Cortex of kidney (tissue), 1 donor: ENCODE measurements at places on chromosomes 13 and 19.

DNA sequence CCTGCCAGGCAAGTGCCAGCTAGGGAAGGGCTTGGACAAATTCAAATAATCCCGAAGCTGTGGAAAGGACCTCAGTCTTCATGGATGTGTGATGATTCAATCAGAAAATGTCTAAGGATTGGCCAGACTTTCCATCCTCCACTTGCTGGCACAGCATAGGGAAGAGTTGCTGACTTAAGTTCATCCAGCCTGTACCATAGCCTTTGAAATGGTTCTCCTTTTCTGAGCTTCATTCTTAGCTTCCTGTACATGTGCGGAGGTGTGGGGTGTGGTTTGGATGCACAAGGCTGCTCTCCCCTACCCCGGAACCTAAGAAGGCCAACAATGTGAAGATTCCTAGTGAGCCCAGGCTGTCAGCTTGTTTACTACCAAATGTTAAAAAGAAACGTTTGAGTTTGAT, 959 bp upstream of the IGFL3 start:
- no peak for DNase-seq

DNA sequence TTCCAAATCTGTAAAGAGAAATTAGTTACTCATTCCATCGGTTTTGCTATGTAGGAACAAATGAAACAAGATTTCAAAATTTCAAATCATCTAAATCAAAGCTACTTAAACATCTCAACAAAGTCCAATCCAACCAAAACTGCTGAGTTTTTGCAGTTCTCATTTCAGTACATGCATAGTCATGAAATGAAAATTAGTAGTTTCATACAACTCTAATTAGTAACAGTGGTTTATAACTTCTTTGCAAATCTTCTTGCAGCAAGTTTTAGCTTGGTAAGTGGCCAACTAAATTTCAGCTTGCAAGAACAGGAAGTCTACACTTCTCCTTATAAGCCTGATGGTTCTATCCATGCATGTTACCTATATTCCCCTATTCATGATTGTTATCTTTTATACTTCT, 75.6 kb downstream of the SPRY2 start:
- DNase-seq = no peak

- DNase-seq = no peak
Observed at GRCh38 chr13:84433024-84433423, 550.8 kb upstream of the SLITRK1 start.

- DNase-seq = no peak
Observed at GRCh38 chr19:18119013-18119716, 21.6 kb downstream of the MAST3 start.

DNA sequence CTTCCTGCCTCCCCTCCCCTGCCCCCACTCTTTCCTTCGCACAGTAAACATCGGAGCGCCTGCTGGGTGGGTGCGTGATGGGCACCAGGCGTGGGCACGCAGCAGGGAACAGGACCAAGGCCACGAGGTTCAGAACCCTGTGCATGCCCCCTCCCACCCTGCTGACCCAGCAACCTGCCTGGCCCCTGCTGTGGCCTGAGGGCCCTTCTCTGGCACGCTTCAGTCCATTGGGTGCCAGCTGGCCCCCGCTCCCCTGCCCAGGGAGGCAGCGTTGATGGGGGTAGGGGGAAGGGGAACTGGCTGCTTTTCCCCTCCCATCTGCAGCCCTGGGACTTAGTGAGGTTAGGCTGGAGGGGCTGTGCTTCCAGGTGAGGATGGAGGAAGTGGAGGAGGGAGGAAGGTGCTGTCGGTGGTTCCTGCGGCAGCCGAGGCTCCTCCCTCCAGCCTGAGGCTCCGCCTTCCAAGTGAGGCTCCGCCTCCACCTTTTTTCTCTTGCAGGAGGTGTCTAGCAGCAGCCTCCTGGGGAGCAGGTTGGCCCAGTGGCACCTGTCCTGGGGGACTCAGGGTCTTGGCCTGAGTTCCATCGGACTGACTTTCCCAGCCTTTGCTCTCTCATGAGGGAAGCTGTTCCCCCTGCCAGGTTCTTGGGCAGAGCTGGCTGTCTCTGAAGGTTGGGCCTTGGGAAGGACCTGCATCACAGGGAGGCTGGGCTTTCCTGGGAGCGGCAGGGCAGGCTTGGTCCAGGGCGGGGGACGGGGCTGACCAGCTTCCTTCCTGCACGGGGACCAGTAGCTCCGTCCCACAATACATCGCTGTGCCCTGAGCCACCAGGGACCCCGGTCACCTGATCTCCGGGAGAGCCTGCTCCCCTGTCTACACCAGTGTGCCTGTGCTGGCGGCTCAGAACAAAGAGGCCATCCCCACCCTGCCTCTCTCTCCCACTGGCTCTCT, 7.3 kb downstream of the PIAS4 start:
- no peak for DNase-seq

DNA sequence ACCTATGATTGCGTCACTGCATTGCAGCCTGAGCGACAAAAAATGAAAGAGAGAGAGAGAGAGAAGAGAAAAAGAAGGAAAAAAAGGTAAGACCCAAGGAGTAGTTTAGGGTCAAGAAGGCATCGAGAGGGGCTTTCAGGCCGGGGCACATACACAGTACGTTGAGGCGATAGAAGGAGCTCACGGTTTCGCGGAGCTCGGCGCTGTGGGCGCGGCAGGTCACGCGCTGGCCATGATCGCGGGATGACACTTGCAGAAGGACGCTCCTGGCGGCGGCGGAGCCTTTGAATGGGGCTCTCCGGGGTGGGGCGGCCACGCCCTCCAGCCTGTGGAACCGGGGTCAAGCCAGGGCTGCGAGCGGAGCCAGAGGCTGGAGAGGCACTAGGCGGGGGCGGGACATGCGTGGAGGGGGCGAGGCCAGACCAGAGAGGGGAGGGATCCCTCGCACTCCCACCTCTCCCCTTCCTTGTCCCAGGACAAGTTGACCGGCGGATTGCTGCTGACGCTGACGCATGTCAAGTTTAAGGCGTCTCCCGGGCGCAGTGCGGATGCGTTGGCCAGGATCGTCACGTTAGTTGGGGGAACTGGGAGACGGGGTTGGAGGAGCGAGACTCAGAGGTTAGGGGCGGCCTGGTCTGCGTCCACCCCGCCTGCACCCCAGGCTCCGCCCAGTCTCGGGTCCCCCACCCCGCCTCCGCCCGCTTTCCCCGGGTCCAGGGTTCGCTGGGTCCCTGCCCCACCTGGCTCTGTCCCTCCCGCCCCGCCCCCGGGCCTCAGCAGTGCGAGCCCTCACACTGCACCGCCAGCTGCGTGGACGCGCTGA, 6.9 kb downstream of the NPHS1 start:
- DNase-seq = no peak

DNA sequence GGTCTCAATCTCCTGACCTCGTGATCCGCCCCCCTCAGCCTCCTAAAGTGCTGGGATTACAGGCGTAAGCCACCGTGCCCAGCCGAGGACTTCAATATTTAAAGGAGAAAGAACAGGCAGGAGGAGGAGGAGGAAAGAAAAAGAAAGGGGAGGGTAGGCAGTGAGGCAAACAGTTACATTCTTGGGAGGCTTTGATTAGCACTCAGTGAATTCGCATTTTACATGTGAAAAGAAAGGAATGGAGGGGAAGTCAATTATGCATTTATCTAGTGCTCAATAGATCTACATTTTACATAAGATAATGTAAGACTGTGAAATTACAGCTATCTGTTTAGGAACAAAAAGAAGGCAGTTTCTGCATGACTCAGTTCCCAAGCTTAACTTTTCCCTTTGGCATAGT, 30.9 kb upstream of the CXCL17 start:
- no peak for DNase-seq

DNA sequence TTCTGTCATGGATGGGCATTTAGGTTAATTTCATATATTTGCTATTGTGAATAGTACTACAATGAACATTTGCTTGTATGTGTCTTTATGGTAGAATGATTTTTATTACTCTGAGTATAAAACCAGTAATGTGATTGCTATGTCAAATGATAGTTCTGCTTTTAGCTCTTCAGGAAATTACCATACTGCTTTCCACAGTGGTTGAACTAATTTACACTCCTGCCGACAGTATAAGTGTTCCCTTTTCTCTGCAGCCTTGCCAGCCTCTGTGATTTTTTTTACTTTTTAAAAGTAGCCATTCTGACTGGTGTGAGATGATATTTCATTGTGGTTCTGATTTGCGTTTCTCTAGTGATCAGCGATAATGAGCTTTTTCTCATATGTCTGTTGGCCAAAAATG, 6.5 kb downstream of the SIGLEC7 start:
- no peak for DNase-seq

GRCh38 chr13:109101550-109102144, 472.2 kb downstream of the MYO16 start:
- no peak for DNase-seq

- no peak for DNase-seq
Observed at GRCh38 chr19:49857061-49857837, 6.3 kb downstream of the PTOV1 start.

GRCh38 chr13:20391597-20392452, 133.8 kb downstream of the CRYL1 start:
- no peak for DNase-seq

GRCh38 chr19:48992581-48993174, 431 bp downstream of the GYS1 start:
- DNase-seq = no peak

GRCh38 chr19:48933382-48933932, at the start of gene DHDH:
DHDH (plus strand) TSS chr19:48933699; CDS start chr19:48933722, 23 bp downstream.
- DNase-seq = no peak

GRCh38 chr19:14441041-14441938, 8.2 kb downstream of the PKN1 start:
- DNase-seq = no peak

GRCh38 chr19:925087-925525, 729 bp upstream of the ARID3A start:
- no peak for DNase-seq

DNA sequence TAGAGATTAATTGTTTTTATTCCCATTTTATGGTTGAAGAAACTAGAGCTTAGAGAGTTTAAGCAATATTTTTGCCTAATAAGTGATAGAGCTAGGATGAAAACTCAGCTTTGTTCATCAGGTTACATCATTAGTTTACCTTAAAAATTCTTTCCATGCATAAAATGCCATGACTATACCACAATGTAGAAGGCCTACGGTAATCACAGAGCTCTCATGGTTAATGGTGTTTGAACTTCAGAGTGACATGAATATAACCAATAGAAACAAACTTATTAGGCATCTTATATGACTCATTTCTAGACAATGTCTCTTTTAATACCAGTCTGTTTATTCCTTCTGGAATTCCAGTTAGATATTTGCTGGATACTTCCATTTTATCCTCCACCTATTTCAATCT, 78.5 kb downstream of the FGF9 start:
- no peak for DNase-seq

- no peak for DNase-seq
Observed at GRCh38 chr13:84352946-84353345, 470.7 kb upstream of the SLITRK1 start.
